ENCODE measurements at places on chromosomes 7 and 10. TPM values are rescaled to one million over a fixed set of nuclear protein-coding genes. Genes with fewer than 3 reads are reported as not detected.

C10orf53 gene
- not detected for total RNA-seq

FFAR4 gene
- total RNA-seq, result 0.39 TPM

CYREN gene
- 28.8 TPM for total RNA-seq

PRSS37 gene
- total RNA-seq, result not detected
